NT2/D1 (cell line): ENCODE measurements at places on chromosomes 16 and 17.

DNA sequence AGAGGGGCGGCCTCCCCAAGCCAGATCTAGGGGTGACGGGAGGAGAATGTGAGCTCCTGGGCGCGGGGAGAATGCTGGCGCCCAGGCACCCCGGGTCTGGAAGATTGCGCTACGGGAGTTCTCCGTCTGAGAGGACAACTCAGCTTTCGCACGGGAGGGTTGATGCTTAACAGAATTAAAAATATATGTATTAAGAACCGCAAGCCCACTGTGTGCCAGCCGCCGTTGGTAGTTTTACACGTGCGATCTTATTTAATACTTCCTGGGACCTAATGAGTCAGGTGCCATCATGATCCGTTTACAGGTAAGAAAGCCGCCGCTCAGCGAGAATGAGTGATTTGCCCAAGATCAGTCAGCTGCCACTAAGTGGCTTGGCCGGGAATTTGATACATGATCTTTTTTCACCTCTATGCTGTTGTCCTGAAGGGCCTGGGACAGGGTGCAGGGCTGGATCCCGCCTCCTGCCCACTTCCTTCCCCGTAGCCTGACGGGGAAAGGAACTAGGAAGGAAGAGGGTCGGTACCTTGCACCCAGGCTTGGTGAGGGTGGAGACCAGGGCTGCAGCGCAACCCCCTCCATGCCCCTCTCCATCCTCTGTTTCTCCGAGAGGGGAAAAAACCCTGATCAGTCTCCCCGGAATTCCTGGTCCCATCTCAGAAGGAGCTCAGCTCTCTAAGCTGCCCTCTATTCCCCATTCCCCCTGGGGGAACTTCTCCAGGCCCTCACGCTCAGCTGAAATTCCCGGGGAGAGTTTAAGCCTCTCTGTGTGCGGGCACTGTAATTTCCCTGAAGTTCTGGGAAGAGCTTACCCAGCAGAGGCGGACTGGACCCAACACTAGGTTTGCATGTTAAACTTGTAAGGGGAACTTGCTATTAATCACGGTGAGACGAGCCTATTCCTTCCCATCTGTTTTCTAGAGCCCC, 983 bp downstream of the VAT1L start:
- no peak for DNase-seq

DNA sequence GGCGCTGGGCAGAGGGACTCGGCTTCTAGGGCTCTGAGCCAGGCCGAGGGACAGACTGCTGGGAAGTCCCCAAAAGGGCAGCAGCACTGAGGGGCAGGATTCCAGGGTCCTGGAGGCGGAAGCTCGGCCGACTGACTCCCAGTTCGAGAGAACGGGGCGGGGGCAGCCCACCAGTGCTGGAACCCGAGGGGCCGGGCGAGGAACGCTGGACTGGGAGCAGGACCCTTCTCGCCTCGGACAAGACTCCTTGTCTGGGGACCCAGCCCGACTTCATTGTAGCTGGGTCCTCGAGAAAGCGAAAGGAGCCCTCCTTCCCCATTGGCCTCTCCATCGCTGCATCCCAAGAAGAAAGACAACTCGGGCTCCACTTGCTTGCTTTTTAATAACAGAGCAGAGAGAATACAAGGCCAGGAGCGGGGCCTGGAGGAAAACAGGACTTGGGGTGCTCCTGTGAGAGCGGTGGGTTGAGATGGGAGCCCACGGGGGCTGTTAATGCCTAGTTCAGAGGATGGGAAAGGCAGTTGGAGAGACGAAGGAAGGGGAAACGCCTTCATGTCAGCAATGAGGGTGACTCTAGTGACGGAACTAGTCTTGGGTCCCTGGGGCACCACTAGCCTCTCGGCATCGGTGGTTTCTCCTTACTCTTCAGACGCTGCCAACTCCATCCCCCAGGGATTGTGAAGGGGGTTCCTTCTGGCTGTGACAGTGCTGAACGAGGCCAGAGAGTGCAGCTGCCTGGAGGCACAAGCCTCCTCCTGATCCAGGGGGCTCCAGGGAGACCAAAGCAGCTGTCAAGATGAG, 492 bp upstream of the CAMTA2 start:
- DNase-seq: no peak

- DNase-seq: no peak
Observed at GRCh38 chr17:78889531-78889930, 13.5 kb downstream of the CEP295NL start.

DNA sequence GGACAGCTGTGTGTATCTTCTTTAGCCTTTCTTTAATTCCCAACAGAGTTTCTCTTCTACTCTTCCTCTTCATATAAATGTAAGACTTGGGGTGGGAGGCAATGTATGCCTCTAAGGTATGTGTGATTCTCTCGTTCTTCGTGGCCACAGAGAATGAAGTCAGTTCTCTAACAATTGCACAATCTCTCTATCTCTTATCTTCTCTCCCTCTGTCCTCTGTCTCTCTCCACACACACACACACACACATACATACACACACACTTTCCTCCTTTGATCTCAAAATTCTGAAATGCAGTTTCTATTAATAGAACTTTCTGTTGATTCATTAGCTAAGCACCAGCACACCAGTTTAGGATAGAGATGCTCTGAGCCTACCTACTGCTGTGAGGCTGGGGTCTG, 615.7 kb upstream of the SALL1 start:
- no peak for DNase-seq

DNA sequence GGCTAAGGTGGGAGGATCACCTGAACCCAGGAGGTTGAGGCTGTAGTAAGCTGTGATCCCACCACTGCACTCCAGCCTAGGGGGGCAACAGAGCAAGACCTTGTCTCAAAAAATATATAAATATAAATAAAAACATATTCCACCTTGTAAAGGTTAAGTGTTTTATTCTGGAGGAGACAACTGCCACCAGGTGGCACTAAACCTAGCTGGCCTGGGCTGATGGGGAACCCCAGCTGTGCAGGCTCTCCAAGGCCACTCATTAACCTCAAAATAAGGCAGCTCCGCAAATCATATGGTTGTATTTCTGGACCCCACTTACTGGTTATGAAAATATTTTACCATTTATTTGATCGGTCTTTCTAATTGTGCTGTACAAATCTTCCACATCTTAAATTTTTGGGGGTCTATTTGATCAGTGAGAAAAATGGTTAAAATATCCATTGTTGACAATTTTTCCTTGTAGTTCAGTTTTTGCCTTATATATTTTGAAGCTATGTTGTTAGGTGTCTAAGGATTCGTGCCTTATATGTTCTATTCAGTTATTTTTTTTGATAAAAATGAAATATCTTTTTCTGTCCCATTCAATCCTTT, 8.5 kb upstream of the ICAM2 start:
- peak; percentile 13 for DNase-seq

DNA sequence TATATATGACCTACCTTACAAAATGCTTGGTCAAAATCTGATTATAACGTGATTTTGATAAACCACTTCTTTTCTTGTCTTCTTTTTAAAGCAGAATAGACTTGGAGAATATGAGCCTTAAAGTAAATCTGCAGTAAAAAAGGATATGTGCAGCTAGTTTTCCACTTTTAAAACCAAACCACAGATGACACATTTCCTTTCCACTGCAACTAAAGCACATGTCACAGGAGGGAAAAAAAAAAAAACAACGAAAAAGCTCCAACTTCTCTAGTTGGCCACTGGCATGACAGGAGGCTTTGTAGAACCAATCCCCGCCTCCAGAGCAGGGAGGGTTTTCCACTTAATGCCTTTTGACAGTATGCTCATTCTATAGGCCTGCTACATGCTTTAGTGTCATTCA, at the start of gene EVI2A:
Gene EVI2A, minus strand, starts transcription at position 142 of the 400 bp plus-strand sequence. CDS start 2,609 bp downstream, outside the sequence.
- DNase-seq: no peak

GRCh38 chr16:84143784-84144199, 1.2 kb downstream of the HSDL1 start:
- DNase-seq: no peak

- no peak for DNase-seq
Observed at GRCh38 chr16:1225051-1225451, at the start of gene TPSG1. Gene TPSG1 (minus strand): TSS chr16:1225268. CDS start chr16:1225252, 16 bp downstream.

- DNase-seq: peak; percentile 56
Observed at GRCh38 chr17:882827-883585, 96.6 kb downstream of the NXN start.

GRCh38 chr16:17757808-17758207, 287.0 kb upstream of the XYLT1 start:
- DNase-seq: peak; percentile 88

GRCh38 chr16:27851586-27851985, 211.9 kb downstream of the GSG1L start:
- no peak for DNase-seq

GRCh38 chr17:44636562-44636961, 19.7 kb upstream of the MEIOC start:
- DNase-seq: no peak

DNA sequence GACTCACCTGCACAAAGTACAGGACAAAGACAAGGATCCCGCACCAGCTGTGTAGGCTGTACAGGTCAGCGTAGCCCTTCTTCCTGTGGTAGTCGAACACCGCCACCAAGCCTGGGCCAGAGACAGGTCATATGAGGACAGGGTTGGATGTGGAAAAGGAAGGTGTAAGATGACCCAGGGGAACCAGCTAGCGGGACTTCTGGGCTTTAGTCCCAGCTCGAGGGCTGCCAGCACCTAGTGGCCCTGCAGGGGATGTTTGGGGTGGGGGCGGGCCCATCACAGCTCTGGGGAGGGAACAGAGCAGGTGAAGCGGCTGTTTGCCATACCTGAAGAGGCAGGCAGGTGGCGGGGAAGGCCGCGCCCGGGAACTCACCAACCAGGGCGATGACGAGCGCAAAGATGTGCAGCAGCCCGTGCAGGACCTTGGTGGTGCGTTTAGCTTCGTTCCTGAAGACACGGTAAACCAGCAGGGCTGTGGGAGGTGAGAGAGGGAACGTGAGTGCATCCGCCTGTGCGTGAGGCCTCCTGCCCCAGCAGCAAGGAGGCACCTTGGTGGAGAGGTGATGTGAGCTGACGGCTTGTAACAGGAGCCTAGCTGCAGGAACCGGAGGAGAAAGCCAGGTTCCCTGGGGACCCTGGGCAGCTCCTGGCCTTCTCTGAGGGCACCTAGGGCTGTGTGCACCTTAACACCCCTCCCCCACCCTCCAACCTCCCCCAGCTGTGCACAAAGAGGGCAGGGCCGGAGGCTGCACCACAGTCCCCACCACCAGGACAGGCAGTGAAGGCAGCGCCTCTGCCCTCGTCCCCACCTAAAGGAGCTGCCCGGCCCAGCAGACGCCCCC, 10.2 kb downstream of the CYB561 start:
- no peak for DNase-seq
